ENCODE measurements at places on chromosomes 3 and 15.

- DNase-seq, result no peak
Measured at GRCh38 chr3:43259626-43260025, 26.7 kb upstream of the SNRK start.

DNA sequence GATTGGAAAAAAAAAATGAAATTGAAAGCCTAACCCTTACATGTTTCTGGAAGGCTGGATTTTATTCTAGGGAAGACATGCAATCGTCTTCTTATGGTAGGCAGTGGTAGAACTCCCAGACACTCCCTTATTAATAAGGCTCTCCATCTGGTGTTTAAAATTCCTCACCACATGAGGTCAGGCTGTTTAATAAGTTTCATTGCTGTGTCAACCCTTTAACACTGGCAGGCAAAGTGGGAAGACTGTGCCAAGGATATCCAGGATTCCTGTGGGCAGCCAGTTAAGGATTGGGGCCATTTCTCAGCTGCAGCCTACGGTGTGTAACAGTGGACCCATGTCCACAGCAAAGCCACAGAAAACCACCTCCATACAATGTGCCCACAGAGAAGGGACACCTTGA, 225.5 kb upstream of the CHRM5 start:
- no peak for DNase-seq

- DNase-seq, result no peak
Measured at GRCh38 chr15:59437142-59437816, 707 bp upstream of the FAM81A start.

DNA sequence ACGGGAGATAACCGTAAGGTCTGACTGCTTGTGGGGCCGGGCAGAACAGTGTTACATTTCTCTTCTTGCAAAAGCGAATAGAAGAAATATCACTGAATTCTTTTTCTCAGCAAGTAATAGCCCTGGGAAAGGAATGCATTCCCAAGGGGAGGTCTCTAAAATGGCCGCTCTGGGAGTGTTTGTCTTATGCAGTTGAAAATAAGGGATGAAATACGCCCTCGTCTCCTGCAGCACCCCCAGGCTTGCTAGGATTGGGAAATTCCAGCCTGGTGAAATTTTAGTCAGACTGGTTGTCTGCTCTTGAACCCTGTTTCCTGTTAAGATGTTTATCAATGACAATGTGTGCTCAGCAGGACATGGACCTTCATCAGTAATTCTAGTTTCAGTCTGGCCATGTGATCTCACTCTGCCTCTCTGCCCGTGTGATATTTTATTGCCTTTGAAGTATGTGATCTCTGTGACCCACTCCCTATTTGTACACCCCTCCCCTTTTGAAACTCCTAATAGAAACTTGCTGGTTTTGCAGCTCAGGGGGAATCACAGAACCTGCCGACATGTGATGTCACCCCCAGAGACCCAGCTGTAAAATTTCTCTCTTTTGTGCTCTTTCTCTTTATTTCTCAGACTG, 715.6 kb downstream of the ROBO1 start:
- DNase-seq, result peak; percentile 62

All from mesendoderm (in vitro differentiated cells).